Islet precursor cell (in vitro differentiated cells): ENCODE measurements at places on chromosomes 2 and 18.

DNA sequence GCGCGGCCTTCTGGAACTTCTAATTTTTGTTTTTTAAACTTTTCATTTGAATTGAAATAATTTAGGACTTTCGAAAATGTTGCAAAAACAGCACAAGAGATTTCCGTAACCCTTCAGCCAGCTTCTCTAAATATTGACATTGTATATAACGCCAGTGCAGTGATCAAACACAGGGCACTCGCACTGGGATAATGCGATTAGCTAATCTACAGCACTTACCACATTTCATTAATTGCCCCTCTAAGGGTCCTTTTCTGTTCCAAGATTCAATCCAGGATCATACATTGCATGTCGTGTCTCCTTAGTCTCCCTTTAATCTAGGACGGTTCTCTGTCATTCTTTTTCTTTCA lies 343 bp upstream of the CD302 start:
- DNase-seq = no peak

DNA sequence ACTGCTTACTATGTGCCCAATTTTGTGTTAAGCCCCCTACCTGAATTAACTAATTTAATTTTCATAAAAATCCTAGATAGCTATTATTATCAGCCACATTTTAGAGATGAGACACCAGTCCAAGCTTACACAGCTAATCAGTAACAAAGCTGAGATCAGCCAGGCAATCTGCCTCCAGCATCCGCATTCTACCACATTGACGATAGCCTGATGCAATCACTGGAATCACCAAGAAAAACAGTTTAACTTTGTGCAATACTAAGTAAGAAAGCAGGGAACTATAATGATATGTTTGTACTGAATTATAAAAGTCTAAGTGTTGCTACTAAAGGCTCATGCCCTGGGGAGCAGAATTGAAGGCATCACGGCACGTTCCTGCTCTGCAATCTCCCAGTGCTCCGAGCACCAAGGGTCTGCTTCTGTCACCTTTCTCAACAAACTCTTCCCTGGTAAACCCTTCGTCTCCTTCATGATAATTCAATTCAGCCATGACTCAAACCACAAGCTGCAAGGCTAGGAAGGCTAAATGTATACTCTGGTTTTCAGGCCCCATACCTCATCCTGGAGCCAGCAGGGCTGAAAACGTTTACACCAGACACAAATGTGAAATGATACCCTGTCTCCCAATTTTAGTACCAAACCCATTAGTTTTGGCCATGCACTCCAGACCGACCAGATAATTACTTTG lies 19.4 kb downstream of the KANSL3 start:
- no peak for DNase-seq

DNA sequence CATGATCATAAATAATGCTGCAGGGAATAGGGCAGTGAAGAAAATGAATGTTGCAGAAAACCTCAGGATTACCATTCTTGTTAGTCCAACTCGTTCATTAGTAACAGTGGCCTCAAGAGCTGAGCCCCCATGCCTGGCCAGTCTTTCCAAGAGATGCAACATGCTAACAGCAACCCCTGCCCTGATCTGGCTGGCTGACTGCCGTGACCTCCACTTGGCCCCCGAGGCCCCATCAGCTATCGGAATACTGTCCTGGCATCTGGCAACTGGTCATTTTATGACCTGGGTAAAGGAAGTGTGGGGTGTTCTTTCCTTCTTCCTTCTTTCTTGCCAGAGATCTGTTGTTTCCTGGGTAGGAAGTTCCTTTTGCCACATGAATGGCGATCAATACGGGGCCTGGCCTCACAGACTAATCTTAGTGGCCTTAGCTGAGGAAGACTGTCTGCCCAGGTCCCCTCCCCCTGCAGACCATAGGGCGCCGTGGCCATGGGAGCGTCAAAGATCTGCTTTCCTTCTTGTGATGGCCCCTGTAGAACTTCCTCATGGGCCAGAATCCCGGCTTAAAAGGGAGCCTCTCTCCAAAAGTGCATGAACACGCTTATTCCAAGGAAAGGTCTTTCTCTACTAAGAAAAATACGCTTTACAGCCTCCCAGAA lies 10.6 kb upstream of the TRABD2A start:
- peak; percentile 43 for DNase-seq

GRCh38 chr2:42191285-42192009 lies 22.3 kb downstream of the EML4 start:
- DNase-seq = no peak

DNA sequence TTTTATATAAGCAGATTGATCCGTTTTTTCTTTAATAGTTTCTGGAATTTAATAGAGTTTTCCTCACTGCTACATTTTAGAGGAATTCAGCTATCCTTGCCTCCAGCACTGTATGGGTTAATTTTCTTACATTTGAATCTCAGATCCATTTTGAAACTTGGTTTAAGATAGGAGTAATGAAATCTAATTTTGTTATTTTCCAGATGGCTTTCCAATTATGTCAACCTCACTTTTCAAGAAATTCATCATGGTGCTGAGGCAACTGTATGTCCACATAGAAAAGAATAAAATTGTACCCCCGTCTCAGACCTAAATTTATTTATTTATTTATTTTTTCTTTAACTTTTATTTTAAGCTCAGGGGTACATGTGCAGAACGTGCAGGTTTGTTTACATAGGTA lies 105.1 kb downstream of the EPB41L5 start:
- DNase-seq = no peak

DNA sequence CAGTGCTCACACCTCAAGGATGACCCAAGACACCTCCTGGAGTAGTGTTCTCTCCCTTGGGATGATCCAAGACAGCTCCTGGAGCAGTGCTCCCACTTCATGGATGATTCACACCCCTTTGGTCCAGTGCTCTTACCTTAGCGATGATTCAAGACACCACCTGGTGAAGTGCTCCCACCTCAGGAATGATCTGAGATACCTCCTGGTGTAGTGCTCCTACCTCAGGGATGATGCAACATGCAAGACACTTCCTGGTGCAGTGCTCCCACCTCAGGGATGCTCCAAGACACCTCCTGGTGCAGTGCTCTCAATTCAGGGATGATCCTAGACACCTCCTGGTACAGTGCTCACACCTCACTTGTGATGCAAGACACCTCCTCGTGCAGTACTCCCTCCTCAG lies 123.1 kb downstream of the ASB1 start:
- DNase-seq = no peak

DNA sequence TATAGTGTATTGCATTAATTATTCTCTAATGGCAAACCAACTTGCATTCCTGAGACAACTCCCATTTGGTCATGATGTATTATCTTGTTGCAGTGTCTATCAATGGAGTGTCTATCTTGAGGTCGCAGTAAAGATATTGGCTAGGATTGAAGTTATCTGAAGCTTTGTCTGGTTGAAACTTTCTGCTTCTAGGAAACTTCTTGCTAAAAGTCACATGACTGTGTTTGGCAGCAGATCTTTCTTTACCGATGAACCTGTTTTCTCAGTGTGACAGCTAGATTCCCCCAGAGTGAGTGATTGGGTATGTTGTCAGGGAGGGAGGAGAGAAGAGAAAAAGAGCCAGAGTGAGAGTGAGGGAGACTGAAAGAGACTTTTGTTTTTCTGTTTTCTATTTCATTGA lies 119.6 kb downstream of the QPCT start:
- no peak for DNase-seq

DNA sequence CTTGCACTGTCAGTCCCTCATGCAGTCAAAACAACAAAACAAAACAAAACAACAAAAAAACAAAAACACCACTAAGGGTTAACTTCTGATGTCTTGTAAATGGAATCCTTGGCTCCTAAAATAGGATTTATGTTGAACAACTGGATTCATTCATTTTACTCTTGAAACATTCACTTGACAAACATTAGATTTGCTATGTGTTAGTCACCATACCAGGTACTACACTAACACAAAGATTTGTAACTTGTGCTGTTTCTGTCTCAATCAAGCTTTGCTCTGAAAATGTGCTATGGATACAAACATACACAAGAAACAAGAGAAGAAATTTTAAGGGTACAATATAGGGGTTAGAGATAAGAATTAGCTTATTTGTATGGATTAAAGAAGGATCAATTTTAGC lies 812.8 kb downstream of the LRP1B start:
- DNase-seq = no peak

DNA sequence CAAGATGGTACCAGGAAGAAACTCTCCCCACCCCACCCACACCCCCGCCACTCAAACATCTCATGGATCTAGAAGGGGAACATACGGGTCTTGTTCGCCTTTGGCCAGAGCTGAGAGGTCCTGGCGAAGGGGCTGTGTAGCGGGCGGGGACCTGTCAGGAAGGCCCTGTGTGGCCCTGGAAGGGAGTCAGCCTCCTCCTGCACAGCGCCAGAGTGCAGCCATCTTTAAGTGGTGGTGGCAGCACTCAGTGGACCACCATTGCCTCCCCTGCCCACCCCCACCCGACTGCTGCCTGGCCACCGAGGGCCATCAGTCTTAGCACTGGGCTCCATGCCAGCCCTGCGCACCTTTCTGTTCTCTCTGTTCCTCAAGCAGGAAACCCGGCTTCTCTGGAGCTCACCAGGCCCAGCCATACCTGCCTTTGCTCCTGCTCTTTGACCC lies 11.6 kb upstream of the FAHD2A start:
- peak; percentile 29 for DNase-seq

GRCh38 chr2:129872446-129872845 lies 107.0 kb upstream of the RAB6C start:
- DNase-seq = peak; percentile 52

DNA sequence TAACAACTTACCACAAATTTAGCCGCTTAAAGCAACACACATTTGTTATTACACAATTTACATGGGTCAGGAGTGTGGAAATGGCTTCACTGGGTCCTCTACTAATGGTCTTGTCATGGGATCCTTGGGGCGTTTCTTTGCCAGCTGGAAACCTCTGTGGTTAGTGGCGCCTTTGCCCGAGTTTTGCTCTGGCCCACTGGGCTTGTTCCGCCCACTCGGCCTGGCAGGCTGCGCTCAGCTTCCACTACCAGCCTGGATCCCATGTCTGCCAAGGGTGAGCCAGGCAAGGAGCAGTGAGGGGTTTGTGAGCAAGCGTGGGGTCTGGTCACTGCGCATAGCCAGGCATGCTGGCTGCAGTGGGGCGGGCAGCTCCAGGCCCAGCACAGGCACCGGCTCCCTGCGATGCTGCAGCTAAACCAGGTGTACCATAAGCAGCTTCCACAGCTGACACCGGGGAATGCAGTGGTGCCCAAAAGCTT lies 16.2 kb upstream of the MBD2 start:
- DNase-seq = peak; percentile 54

DNA sequence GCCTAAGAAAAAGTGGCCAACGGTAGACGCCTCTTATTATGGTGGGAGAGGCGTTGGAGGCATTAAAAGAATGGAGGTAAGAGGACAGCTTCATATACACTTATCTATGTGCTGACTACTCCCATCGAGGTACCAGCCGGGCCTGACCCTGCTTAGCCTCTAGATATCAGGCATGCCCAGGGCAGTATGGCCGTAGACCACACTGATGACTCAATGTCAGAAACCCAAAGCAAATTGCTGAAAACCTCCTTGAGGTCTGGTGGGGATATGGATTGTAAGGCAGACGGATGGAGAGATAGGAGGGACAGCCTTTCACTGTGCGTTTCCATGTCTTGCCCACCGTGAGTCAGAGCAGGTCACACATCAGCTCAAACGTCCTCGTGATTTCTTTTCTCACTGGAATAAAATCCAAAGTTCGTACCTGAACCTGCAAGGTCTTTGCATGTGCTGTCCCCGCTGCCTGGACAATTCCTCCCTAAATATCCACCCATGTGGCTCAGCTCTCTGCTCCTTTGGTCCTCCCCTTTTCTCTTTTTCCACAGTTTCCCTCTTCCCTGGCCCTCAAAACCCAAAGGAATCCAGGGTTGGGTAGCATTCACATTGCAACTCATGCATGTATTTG lies 168.9 kb downstream of the ANTXR1 start:
- peak; percentile 75 for DNase-seq
